Stimulated activated naive B cell treated with anti-CD40 and anti-IgM and Interleukin-4, amounts not matched to agents 10 μg/mL and 1 μg/mL and 100 μg/mL, for 72 hours (primary cell): ENCODE measurements at places on chromosomes 7 and 10.

GRCh38 chr10:29798921-29799690 is 164.3 kb upstream of the SVIL start:
- no peak for DNase-seq

DNA sequence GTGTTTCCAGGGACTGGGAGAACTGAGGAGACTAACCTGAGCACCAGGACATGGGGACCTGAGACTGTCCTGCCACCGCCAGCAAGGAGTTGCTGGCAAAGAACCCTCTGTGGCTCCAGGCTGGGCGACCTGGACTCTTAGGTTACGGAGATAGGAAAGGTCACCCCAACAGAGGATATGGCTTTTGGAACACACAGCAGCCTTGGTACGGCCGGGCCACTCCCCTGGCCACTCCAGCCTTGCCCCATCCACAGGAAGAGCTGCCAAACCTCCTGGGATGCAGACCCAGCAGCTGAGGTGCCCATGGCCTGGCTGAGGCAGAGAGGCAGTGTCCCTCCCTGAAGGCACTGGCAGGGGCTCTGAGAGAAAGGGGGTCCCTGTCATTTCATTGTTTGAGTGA is 137.8 kb downstream of the OAT start:
- no peak for DNase-seq

- DNase-seq, result no peak
Observed at GRCh38 chr7:33355386-33355785, 226.0 kb downstream of the BBS9 start.

GRCh38 chr7:98133621-98134303 is 27.1 kb downstream of the LMTK2 start:
- no peak for DNase-seq

GRCh38 chr10:113038183-113038582 is 88.1 kb downstream of the TCF7L2 start:
- no peak for DNase-seq

- no peak for DNase-seq
Observed at GRCh38 chr10:53440601-53441000, 668.0 kb upstream of the MBL2 start.

- no peak for DNase-seq
Observed at GRCh38 chr10:70337201-70337651, 45.2 kb downstream of the LRRC20 start.

GRCh38 chr7:106964466-106964865 is 80.0 kb upstream of the PRKAR2B start:
- no peak for DNase-seq

DNA sequence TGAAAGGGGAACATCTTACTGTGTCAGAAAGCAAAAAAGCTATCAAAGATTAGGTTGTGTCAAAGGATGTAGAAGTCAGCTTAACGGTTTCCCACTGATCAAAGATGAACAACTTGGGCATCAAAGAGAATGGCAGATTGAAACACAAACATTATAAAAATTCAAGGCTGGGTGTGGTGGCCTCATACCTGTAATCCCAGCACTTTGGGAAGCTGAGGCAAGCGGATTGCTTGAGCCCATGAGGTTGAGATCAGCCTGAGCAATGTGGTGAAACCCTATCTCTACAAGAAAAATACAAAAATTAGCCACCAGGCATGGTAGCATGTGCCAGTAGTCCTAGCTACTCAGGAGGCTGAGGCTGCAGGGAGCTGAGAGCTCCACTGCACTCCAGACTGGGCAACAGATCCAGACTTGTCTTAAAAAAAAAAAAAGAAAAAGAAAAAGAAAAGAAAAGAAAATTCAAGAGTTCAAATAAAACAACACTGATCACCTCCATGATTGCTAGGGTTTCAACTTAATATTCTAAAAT is 34.5 kb downstream of the RTKN2 start:
- DNase-seq, result no peak

DNA sequence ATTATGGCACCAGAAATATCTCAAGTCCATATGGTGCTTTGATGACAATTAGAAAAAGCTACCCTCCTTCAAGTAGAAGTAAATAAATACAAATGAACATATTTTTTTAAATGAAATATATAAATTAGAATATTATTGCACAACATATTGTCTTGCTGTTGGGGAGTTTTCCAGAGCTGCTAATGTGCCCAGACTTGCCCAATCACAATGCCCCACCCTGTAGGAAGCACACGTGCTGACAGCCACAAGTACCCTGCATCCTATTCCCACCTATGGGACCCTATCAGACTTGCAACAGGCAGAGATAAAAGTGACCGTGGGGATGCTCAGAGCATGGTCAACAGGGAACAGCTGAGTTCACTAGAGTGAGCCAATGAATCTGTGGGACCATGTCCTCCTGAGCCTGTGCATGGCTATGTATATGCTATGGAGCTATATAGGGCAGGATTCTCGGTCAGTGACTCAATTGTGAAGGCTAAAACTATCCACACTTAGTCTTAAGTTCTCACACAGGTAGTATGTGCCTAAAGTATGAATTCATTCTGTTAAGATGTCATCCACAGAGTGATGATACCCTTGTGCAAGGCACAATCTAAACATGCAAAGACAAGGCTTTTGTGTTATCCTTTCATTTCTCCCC is 336.0 kb downstream of the HGF start:
- DNase-seq, result no peak

GRCh38 chr10:82409671-82410070 is 534.7 kb downstream of the NRG3 start:
- no peak for DNase-seq

- DNase-seq, result no peak
Observed at GRCh38 chr10:126599949-126600682, 70.4 kb downstream of the C10orf90 start.

- DNase-seq, result no peak
Observed at GRCh38 chr7:131051304-131051703, 276.4 kb upstream of the MKLN1 start.

DNA sequence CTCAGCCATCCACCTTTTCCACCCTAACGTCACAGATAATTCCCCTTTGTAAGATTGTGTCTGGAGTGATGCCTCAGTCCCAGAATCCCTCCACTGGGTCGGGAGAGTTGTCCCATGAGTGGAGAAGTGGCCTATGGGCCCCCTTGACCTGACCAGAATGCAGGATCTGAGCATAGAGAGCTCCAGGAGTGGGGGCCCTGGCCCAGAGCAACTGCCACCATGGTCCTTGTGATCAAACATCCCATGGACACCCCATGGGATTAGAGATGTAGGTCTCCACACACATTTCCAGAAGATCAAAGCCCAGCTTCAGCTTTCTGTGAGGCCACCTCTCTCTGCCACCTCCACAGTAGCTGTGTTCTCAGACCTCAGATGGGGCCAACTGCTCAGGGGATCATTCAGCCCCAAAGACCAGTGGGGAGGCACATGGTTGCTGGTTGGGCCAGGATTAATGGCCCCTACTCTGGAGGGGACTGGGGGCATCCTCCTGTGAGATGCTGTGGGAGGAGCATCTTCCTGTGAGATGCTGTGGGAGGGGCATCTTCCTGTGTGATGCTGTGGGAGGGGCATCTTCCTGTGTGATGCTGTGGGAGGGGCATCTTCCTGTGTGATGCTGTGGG is 28.5 kb upstream of the DPYSL4 start:
- DNase-seq, result no peak
